ENCODE measurements at places on chromosomes 5 and 9.

DNA sequence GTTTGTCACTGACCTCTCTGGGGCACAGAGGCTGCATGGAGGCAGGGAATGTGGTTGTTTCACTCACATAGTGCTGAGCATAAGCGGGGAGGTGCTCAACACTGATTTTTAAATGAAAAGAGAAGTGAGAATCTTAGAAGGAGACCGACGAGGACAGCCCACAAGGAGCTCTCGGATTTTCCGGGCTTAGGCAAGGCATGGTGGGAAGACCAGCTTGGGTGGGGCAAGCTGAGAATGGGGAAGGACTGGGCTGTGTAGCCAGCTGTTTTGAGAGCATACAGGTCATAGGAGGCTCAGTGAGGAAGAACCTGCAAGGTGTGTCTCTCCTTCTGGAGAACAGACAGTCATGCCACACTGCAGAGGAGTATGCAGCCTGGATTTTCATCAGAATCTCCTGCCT, 86.0 kb upstream of the TNFSF8 start:
- DNase-seq: no peak

DNA sequence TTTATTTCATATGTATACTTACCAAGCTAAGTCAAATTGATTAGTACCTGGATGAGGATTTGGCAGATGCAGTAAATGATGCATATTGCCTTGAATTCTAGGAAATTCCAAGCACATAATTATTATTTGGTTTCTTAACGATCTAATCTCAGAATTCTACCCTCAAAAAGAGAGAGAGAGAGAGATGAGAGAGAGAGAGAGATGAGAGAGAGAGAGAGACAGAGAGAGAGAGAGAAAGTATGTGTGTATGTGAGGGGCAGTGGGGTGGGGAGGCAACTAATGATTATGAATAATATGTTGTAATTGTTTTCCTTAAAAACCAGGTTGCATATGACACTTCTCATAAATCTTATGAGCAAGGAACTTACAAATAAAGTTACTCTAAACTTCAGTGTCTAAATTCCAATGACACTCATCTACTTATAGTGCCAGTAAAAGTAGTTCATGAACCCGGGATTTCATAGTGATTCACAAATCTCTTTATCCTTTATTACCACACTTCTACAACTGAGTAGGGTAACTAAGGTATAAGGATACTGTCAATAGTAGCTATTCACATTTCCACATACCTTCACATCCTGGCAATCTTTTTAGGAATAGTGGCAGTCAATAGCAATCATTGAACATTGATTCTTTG, 60.5 kb upstream of the EDIL3 start:
- DNase-seq: no peak

DNA sequence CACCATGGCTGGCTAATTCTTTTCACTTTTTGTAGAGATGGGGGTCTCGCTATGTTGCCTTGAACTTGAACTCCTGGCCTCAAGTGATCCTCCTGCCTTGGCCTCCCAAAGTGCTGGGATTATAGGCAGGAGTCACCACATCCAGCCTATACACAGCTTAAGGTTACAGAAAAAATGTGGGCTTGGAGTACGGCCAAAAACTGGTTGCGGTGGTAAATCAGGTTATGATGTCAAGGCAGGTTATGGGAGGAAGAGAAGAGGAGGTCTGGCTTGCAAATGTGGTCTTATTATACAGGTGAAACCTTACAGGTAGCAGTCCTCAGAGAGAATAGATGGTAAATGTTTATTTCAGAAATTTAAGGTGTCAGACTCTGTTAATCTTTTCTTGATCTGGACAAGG, 30.7 kb upstream of the SYK start:
- DNase-seq: no peak

GRCh38 chr5:137105351-137106035, 393.6 kb downstream of the SPOCK1 start:
- DNase-seq: no peak

DNA sequence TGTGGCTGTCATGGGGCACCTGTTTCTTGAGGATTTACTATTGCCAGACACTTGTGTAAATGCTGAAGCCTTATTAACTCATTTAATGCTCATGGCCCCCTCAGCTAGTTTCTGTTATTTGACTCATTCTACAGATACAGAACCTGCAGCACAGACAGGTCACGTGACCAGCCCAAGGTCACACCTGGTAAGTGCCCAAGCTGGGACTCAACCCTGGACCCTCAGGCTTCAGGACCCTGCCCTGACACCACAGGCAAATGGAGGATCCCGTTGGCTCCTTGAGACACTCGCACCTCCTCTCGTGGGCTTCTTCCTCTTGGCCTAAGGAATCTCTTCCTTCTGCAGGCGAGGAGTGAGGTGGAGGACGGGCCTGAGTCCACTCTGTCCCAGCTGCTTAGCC, 10.6 kb upstream of the NEURL1B start:
- no peak for DNase-seq

- DNase-seq: no peak
These were observed 24.5 kb downstream of the CCDC125 start for GRCh38 chr5:69308046-69308553.

DNA sequence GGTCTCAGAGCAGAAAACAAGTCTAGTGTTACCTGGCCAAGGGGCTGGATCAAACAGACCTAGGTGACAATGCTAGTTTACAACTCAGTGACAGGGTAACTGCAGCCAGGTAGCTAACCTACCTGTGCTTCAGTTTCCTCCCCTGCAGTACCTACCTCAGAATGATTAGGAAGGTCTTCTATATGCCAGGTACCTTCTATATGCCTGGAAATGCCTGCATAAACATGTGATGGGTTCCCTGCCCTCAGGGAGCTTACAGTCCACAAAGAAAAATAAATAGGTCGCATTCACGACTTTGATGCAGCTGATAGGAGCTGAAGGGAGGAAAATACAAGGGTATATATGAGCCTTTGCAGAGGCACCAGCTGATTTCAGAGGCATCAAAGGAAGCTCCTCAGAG, 16.1 kb downstream of the LHFPL2 start:
- DNase-seq: no peak
